ENCODE measurements at places on chromosomes 5 and 9.
A peak's percentile ranks its signal among the peaks of the same experiment; 100 is the strongest.

DNA sequence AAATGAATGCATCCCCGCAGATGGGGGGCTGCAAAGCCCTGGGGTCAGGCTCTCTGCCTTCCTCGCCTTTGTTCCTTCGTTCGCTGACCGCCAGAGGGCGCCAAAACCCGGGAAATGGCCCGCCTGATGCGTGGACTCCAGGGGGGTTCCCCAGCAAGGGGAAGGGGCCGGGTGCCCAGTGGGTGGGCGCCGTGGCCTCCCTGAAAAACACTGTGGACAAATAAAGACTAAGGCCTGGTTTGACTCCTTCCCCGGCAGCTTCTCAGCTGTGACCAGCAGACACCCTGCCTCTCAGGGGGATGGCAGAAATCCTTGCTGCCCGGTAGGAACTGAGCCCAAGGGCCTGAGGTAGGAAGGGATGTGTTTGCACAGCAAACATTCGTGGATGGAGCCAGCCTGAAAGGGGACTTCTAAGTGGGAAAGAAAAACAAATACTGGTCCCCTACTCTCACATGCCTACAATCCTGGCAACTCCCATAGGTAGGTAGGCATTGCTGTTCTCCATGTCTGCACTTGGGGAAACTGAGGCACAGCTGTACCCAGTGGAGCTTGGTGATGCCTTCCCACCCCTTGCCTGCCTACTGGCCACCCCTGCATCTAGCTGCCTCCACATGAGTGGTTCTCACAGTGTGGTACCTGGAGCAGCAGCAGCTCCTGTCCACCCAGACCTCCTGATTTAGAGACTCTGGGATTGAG is 57.7 kb downstream of the DUSP1 start:
- DNase-seq, result peak; percentile 73

DNA sequence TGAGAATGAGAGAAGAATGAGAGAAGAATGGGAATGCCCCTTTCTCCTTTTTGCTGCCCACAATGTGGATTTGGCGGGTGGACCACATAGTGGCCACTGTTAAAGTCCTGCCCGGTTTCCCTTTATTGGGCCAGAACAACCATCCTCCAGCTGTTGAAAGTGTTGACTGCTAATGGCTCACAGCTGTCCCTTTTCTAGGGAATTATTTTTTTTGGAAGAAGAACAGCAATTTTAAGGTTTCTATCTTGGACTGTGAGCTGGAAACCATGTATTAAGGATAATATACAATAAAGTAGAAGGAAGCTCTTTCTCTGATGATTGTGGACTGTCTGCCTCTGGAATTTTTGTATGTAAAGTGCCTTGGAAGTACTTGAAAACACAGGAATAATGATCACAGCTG is 185.9 kb downstream of the DMRT2 start:
- no peak for DNase-seq

GRCh38 chr5:54217826-54218503 is 92.4 kb downstream of the ARL15 start:
- peak; percentile 80 for DNase-seq

DNA sequence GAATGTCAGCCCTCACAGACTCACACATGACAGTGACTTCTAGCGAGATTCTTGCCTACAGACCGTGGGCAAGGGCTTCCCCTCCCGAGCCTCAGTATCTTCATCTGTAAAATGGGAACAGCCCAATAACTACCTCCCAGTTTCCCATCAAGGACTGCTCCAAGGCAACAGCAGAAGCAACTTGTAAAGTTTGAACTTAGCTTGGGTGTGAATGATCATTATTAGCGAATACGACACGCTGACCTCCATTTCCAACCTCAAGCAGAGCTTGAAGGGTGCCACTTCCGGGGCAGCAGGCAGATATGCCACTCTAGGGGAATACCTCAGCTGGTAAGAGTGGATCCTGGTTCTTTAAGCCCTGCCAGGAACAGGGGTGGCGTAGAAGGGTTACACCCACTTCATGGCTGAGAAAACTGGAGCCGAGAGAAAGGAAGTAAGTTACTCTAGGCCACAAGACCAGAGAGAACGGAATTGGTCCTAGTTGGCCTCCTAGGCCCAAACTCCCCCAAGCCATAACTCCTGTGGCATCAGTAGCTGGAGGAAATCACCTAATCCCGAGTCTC is 2.0 kb downstream of the RNF44 start:
- DNase-seq, result peak; percentile 69

- DNase-seq, result no peak
These were observed 192.9 kb upstream of the RAD23B start for GRCh38 chr9:107090218-107090617.

GRCh38 chr9:5364294-5365024 is 24.8 kb upstream of the RLN1 start:
- DNase-seq, result no peak

GRCh38 chr9:121581786-121582600 is 69.4 kb upstream of the DAB2IP start:
- no peak for DNase-seq

DNA sequence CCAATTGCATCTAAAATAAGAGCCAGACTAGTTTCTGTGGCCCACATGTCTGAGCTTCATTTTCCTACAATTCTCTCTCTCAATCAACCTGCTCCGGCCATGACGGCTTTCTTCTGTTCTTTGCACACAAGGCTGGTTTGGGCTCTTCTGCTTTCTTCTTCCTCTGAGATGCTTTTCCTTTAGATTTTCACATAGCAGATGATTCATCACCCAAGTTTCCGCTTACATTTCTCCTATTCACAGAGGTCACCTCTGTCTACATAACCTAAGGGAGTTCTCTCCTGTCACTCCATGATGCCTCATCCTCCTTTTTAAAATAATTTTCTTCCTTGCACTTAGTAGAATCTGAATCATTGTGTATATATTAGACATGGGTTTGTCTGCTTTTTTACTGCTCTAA is 334.6 kb upstream of the TUSC1 start:
- DNase-seq, result no peak

DNA sequence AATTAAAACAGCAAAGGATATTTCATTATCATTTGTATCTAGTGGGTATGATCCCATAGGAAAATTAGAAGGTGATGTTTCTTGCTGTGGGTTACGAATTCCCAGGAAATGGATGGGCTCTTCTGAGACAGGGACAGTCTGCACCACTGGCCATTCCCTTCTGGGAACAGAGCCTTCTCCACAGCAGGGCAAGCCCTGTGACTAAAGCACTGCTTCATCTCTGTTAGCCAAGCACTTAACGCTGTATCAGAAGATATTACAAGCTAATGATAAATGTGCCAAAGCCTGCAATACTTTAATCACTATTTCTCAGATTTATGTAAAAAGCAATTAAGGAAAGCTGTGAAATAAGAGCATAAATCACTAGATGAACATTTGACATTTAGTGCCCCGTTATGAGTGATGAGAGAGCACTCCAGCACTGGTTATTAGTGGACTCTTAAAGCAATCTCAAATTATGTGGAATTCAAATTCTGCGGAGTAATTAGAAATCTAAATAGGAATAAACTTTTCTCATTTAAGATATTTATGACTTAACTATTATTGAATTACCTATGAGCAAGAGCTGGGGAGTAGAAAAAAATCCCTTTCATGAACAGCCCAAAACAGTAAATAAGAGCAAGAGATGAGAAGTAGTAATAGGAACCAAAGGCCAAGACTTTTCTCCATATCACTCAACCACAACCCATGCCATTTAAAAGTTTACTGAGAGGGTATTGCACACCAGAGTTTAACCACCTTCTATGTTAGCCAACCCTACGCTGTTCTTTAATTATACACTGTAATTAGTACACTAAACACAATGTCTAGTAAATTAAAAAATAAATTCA is 49.2 kb downstream of the FAM240B start:
- DNase-seq, result no peak

DNA sequence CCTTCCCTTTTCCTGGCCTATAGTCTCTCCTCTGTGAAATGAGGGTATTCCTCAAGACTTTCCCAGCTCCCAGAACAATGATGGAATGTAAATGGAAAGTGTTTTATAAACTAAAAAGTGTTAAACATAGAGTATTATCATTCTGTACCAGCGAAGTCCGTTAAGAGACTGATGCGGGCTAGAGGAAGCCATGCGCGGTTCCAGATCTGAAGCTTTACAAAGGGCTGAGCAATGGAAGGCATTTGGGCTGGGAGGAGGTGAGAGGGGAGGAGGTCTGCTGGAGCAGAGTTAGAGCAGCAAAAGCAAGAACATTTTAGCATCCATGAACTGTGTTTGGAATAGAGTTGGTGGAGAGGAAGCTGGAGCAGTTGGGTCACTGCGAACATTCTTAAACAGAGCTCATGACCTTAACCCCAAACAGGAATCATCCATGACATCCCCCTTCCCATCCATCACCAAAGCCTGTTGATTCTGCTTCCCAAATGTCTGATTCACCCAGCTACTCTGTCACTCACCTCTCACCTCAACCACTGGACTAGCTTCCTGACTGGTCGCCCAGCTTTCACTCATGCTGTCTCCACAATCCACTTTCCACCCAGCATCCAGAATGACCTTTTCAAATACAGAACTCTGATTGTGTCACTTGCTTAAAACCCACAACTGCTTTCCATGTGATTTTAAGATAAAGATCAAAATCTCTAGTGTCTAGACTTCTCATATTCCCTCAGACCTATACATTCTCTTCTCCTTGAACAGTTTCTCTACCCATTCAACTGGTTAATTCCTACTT is 37.1 kb downstream of the CDK5RAP2 start:
- DNase-seq, result no peak

DNA sequence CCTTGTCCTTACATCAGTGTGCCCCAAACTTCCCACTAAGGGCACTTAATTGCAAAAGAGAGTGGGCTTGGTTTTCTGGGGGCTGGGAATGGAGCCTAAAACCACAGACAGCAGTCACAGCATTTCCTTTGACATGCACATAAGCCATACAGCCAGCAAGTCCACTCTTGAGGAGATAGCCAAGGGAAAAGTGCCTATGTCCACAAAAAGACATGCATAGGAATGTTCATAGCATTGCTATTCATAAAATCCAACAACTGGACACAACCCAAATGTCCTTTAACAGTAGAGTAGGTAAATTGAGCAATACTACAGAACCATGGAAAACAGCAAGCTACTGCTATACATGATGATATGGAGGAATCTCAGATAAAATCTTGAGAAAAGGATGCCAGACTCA is 11.7 kb upstream of the FAT2 start:
- no peak for DNase-seq

GRCh38 chr9:126373241-126373640 is 46.6 kb downstream of the MVB12B start:
- DNase-seq, result no peak

- no peak for DNase-seq
These were observed 239.1 kb upstream of the NMUR2 start for GRCh38 chr5:152644029-152644728.

GRCh38 chr5:139438707-139439012 is 665 bp downstream of the DNAJC18 start:
- DNase-seq, result no peak

- no peak for DNase-seq
These were observed 17.8 kb downstream of the BICD2 start for GRCh38 chr9:92746567-92747458.

DNA sequence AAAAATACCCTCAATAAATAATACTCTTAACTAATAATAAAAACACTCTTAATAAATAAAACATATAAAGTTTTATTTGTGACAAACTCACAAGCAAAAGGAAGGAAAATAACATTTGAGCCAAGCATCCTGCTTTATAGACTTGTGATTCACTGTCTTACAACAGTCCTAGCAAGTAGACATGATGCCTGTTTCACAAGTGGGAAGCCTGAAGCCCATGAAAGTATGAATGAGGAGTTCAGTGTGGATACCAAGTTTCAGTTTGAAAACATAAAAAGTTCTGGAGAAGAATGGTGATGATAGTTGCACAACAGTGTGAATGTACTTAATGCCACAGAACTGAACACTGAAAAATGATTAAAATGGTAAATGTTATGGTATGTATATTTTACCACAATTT is 10.9 kb downstream of the HABP4 start:
- no peak for DNase-seq

- no peak for DNase-seq
These were observed 43.3 kb downstream of the RPS23 start for GRCh38 chr5:82234885-82235284.

GRCh38 chr9:123322273-123323195 is 33.5 kb upstream of the CRB2 start:
- DNase-seq, result peak; percentile 74

GRCh38 chr5:148934895-148935400 is 108.5 kb downstream of the ADRB2 start:
- DNase-seq, result no peak

DNA sequence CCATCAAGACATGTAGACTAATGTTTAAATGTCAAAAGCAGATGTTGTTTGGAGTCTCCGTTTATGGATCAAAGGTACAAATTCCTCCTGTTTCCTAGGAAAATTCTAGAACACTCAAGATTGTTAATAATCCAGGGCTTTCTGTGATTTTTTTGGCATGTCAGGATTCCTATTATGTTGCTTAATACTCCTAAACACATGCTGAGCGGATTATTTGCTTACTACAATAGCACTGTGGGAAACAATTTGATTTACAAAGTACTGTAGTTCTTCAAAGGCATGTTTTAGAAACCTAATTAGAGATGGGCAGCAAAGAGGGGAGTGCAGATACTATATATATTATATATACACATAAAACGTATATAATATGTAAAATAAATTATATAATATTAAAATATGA is 19.0 kb upstream of the SCAMP1 start:
- no peak for DNase-seq

GRCh38 chr5:157371655-157372471 is 88.2 kb upstream of the NIPAL4 start:
- no peak for DNase-seq

DNA sequence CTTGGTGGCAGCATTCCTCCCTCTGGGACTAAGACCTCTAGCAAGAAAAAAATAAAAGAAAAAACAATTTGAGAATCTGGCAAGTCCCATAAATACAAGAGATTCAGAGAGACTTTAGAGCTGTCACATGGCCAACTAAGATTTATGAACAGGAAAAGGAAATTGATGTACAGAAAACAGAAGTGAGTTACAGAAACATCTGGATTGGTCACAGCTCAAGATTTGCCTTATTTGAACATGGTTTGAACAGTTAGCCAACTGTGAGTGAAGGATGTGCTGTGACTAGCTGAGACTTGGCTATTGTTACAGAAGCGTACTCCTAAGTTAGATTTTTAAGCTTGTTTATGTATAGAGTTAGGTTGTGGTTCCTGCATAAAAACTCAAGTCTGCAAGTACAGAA is 340.2 kb downstream of the SLCO4C1 start:
- no peak for DNase-seq

- DNase-seq, result peak; percentile 17
These were observed 5.6 kb downstream of the HOMER1 start for GRCh38 chr5:79508354-79508753.
